Jurkat, Clone E6-1 (cell line): ENCODE measurements at places on chromosomes 6 and 20.

GRCh38 chr6:89749918-89750317 is 69.7 kb downstream of the MDN1 start:
- no peak for DNase-seq

DNA sequence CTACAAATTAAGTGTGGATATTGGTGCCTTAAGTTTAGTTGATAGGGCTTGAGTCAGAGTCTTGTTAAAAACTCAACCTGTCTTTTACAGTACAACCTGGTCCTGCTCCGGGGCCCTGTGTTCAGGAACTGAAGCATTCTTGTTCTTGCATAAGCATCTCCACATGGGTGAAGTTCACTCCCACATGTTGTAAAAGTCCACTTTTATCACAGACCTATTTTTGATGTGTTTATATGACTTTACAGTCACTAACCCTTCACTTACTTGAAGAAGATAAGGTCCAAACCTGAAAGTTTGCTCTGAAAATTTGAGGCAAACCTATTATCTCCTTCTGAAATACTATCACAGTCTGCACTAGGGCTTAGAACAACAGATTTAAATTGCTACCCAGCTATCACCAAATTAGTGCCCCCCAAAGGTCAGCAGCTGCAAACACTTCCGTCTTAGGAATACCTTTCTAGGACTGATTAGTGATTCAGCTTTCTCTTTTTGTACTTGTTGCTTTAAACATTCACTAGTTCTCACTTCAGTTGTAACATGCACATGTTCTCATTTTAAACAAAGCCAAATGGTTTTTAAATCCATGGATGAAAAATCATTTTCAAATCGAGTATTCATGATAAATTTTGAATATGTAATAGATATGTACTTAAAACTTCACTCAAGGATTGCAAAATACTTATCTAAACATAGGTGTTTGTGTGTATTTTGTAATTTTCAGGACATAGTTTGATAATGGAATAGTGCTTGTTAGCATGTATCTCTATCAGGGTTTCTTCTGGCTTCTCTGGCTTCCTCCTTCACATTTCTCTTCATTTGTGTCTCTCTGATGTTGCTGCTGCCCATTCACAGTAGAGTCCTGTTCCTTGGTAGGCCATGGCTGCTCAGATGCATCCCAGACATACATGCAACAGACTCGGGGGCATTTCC is 469.8 kb upstream of the SOX4 start:
- no peak for DNase-seq

DNA sequence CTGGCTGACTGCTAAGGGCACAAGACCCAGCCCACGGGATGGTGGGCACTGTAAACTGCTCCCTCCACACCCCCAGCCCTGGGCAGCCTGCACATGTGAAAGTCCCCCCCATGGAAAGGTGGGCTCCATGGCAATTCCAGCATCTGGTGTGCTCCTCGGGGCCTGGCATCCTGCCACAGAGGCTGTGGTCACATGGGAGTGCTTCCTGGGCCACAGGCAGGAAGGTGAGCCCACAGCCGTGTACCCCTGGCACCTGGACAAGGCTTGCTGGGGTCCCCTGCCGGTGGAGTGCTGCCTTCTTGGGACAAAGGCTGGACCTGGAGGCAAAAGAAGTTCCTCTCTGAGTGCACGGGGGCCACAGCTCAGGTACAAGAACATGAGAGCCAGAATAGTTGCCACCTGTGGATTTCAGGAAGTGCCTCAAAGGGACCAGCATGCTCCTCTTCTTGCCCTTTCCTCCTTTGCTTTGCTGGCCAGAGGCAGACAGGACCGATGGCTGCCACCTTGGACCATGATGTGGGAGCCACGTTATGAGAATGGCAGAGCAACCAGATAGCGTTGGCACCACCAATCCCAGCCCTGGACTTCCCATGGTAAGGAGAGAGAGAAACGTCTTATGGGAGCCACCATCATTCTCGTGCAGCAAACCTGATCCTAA is 120.2 kb upstream of the MLN start:
- DNase-seq: peak; percentile 70

- DNase-seq: no peak
These were observed 31.3 kb upstream of the MYLIP start for GRCh38 chr6:16097382-16098171.

- no peak for DNase-seq
These were observed 42.3 kb downstream of the STK4 start for GRCh38 chr20:45008521-45009049.
